Stimulated activated CD8-positive, alpha-beta memory T cell treated with anti-CD3 and anti-CD28 coated beads, Interleukin-4, amount 100 ng/mL, for 4 hours (primary cell): ENCODE measurements at places on chromosomes 7 and 10.

DNA sequence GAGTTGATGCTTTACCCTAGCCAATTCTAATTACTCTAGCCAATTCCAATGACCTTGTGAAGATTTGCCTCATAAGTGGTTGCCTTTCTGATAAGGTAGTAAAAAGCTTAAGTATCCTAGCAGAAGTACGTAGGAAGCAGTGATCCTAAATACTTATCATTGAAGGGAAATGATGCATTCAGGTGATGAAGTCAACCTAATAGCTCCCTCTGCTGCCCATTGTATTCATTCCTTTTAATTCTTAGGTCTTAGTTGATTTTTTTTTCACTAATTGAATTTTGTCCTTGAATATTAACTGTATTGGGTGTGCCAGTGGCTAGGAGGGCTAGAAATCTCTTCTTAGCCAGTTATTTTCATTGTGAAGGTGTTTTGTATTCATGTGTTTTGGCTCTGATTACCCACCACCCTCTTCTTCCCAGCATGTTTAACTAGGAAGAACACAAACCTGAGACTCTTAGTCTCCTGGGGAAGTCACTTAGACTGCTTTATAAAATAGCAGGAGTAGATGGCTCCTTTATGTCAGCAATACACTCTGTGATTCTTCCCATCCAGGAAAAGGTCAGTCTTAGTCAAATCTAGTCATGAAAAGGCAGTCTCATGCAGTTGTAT is 46.3 kb downstream of the PLEKHA8 start:
- no peak for DNase-seq

DNA sequence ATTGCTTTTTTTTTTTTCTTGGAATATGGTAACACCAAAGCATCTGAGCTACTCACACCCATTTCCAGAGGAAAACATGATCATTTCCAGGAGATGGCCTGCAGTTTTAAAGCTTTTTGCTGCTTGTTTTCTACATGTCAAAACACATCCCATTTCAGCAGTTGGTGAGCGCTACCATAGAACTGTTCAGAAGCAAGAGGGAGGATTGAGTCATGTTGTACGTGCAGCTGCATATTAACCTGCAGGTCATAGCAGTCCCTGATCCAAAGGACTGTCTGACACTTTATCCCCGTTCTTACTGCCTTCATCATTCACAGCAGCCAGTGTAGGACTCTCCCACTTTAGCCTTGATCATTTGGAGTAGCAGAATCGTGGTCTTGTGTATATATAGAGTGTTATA is 124.6 kb downstream of the AUTS2 start:
- DNase-seq, result no peak

GRCh38 chr7:98797150-98797549 is 72.7 kb downstream of the TMEM130 start:
- no peak for DNase-seq

DNA sequence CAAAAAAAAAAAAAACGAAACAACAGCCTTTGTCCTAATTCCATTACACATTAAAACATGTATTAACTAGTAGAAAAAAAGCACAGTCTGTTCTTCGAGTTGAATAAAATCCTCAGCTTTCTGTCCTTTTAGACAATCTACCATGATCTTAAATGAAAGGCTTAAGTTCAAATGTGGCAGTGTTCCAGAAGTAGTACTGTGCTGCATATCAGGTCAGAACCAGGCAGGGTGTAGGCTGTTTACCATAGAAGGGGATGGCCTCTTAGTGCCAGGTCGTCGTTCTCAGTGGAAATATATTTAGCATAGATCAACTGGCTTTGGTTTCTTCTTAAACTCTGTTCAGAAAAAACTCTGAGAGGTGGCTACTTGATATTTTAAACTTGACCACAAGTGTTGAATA is 612.0 kb downstream of the CNTNAP2 start:
- DNase-seq, result no peak

DNA sequence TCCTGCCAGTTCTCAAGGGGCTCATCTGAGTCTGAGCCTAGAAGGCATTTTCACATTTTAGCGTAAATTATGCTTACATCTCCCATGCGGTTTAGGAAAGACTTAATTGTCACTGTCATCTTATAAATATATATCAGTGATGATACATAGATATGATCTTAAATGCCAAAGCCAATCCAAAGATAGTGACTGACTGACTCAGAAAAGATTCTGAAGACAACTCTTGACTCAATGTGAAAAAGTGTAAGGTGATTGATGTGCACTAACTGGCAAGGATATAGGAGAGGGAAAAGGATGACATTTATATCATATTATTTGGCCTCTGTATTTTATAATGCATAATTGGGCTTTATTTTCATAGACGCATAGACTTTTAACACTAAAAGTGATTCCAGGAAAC is 84.9 kb upstream of the LRRN3 start:
- DNase-seq, result no peak

GRCh38 chr7:137757146-137757925 is 89.4 kb downstream of the DGKI start:
- DNase-seq, result no peak

DNA sequence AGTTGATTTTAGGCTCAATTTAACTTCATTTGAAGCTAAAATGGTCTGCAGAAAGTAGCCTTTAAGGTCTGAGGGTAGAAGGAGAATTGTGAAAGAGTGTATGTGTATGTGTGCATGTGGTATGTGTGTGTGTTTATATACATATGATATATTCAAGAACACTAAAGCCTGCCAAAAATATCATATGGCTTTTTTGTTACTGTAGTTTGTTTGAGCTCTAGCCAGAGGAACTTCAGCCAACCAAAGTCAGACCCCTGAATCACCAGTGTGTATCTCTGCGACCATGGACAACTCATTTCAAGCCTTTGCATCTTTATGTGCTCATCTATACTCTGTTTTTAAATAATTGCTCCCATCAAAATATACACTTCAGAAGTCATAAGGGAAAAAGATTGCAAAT is 58.4 kb upstream of the HDAC9 start:
- no peak for DNase-seq
